Temporal lobe (tissue), 4 donors: ENCODE measurements at places on chromosomes 7 and 10. TPM values are rescaled to one million over a fixed set of nuclear protein-coding genes. Genes with fewer than 3 reads are reported as not detected.

Gene CYP2C8
- total RNA-seq, result 0.74 TPM

Gene SPDYE9
- 0.49 TPM for total RNA-seq

Gene NUTM2A
- total RNA-seq, result 2.7 TPM

Gene RAB19
- not detected for total RNA-seq

Gene DPP6
- 49.7 TPM for total RNA-seq

Gene TMEM176A
- total RNA-seq, result 0.49 TPM

Gene MMD2
- 4.4 TPM for total RNA-seq

Gene MINDY4
- 2.7 TPM for total RNA-seq

Gene FAM13C
- total RNA-seq, result 15.2 TPM

Gene FAM180A
- not detected for total RNA-seq

Gene HOXA4
- not detected for total RNA-seq

Gene NPSR1
- not detected for total RNA-seq

Gene C7orf57
- total RNA-seq, result 1.2 TPM

Gene GPR22
- total RNA-seq, result 56.8 TPM

Gene SEPHS1
- 31.7 TPM for total RNA-seq

Gene SNX10
- total RNA-seq, result 17.7 TPM

Gene TRPV5
- total RNA-seq, result not detected
